ENCODE measurements at places on chromosomes 7 and 10. TPM values are rescaled to one million over a fixed set of nuclear protein-coding genes. Genes with fewer than 3 reads are reported as not detected.

The HHEX gene
- 8.7 TPM for polyA plus RNA-seq

The TMEM140 gene
- 22.2 TPM for polyA plus RNA-seq

The MOGAT3 gene
- 1.4 TPM for polyA plus RNA-seq

GRCh38 chr10:43852149-43852548 lies 203.5 kb upstream of the ZNF32 start:
- no peak for DNase-seq

- DNase-seq: no peak
Observed at GRCh38 chr10:86287110-86287793, 79.3 kb downstream of the GRID1 start.

DNA sequence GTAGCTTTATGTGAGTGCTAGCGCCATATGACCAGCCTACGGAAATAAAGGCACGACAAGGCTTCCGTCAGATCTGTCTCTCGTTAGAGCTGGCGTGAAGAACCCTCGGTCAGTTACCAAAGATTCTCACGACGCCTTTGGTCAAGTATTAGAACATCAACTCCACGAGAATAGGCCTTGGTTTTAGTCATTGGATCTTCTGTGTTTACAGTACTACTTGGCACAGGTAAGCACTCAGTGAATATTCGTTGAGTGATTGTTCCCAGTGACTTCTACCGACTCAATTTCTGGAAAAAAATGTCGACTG lies 316 bp downstream of the RBM48 start:
- no peak for DNase-seq

DNA sequence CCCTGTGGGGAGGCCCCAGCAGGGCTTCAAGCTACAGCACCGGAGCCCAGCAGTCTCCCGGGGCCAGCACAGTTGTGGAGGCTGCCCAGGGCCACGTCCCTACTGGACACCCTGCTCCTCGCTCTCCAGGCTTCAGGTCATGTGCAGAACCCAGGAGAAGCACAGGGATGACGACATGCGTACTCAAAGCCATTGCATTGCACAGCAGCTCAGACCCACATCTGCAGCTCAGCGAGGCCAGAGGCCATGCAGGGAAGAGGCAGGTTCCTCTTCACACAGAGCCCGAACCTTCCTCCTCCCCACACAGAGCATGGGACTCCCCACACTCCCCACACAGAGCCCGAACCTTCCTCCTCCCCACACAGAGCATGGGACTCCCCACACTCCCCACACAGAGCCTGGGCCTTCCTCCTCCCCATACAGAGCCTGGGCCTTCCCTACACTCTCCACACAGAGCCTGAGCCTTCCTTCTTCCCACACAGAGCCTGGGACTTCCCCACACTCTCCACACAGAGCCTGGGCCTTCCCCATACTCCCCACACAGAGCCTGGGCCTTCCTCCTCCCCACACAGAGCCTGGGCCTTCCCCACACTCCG lies 12.3 kb downstream of the CFAP46 start:
- no peak for DNase-seq

The TAS2R5 gene
- polyA plus RNA-seq: 4.0 TPM

GRCh38 chr7:90773269-90773668 lies 177.1 kb downstream of the CDK14 start:
- DNase-seq: no peak

GRCh38 chr7:112361154-112361553 lies 89.1 kb upstream of the IFRD1 start:
- DNase-seq: no peak

GRCh38 chr7:39709768-39710311 lies 86.5 kb downstream of the RALA start:
- peak; percentile 60 for DNase-seq

GRCh38 chr7:159068488-159068811 lies 76.2 kb downstream of the VIPR2 start:
- no peak for DNase-seq

The MEIG1 gene
- 2.2 TPM for polyA plus RNA-seq

- DNase-seq: no peak
Observed at GRCh38 chr7:114450431-114450830, 35.8 kb downstream of the FOXP2 start.

The DGKI gene
- polyA plus RNA-seq: 1.8 TPM

- no peak for DNase-seq
Observed at GRCh38 chr10:132539431-132539839, 1.8 kb downstream of the INPP5A start.

DNA sequence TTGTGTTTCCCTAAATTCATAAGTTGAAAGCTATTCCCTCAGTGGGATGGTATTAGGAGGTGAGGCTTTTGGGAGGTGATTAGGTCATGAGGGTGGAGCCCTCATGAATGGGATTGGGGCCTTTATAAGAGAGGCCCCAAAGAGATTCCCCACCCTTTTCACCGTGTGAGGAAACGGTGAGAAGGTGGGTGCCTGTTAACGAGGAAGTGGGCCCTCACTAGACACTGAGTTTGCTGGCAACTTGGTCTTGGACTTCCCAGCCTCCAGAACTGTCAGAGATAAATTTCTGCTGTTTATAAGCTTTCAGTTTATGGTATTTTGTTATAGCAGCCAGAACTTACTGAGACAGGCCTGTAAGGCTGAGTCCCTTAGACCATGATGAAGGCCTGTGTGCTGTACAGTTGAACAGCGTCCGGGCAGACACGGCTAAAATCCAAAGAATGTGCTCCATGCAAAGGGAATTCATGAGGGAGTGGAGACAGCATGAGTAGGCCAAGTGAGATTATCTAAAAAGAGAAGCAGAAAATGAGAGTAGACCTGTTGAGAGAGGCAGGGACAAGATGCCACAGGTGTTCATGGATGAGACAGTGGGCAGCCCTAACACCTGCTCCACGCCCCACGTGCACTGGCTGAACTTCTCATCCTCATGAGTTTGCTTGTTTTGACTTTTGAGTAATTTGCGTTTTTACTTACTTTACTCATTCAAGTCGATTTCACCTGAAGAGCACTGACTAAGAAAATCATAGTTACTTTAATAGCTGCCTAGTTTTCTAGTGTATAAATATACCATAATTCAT lies 66.9 kb upstream of the SFMBT2 start:
- DNase-seq: no peak

DNA sequence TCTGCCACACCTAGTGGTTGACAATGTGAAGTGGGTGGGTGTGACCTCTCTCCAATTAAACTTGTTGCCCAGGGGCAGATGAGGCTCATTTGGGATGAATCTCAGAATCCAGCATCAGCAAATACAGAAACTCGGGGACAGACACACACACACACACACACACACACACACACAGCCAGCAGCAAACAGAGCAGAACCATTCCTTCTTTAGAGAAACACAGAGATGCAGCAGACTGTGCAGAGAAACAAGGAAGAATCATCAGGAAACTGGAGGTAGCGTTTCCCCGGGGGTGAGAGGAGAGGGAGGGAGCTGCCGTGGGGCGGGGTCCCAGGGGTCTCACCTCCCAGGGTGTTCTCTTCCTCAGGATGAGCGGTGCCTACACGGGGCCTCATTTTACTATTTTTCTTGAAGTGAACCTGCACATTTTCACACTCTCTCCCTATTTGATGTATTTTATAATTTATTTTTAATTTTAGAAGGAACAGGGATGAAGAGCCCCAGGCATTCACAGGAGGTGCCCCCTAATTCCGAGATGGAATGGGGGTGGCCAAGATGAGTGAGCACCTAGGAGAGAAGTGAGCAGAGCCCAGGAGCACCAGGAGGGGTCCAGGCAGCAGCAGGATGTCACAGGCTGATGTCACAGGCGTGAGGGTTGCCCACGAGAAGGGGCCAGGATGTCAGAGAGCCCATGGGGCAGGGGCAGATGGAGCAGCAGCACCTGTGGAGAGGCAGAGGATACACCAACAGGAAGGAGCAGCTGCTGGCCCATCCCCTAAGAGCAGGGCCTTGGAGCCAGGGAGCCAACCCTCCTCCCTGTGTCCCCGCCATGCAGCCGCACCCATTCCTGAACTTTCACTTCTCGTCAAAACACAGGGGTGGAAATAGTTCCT lies 85.3 kb upstream of the PPP2R2D start:
- no peak for DNase-seq

DNA sequence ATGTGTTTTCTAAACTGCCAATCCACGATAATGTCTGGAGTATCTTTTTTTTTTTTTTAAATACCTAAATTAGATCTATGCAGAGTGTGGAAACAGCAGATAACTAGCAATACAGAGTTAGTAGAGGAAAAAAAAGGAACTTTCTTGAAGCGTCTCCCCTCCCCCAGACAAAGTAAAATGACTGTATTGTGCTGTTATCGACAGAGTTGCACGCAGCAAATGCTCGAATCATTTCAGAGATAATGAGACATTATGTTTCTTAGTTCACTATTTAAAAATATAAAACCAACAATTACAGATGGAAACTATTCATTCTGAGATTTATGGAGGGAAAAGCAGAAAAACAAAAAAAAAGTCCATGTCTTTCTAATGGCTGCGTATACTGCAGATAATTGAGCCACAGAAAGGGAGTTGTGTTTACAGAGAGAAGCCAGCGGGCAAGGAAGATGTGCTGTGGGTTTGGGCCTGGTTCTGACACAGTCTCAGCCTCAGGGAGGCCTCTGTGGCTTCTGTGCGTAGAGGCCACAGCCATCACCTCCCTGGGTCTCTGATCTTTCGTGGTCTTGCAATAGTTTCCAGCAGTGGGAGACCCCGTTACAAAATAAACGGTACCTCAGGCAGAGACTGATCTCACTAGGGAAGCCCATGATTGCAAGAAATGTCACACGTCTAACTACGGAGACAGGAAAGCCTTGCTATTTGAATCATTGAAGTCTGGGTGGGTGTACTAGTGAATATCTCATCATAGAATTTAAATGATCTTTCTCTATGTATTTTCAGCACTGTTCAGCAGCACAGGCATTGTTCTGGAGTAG lies 19.1 kb upstream of the KLF6 start:
- no peak for DNase-seq

DNA sequence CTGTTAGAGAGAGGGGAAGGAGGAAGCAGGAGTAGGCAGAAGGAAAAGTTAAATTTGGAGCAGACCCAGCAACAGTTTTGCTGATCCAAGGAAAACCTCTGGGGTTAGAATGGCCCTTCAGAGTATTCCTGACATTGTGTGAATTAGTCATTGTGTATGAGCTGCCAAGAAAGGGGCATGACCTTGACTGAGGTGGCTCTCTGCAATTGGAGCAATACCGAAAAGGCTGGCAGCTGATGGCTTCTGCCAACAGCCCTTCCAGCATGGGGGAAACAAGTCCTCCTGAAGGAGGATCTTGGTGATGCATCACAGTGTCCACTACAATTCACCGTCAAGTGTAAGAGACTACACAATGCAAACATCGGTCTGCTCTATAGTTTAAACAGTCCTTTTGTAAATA lies 20.6 kb upstream of the WASL start:
- no peak for DNase-seq

- no peak for DNase-seq
Observed at GRCh38 chr7:88396295-88396947, 89.7 kb upstream of the STEAP4 start.

- no peak for DNase-seq
Observed at GRCh38 chr7:55575733-55576132, 3.4 kb upstream of the VOPP1 start.

- no peak for DNase-seq
Observed at GRCh38 chr10:88802523-88803285, at the start of gene LIPM. TSS of gene LIPM (plus strand) at chr10:88802730. CDS start at chr10:88802897, 167 bp downstream.

DNA sequence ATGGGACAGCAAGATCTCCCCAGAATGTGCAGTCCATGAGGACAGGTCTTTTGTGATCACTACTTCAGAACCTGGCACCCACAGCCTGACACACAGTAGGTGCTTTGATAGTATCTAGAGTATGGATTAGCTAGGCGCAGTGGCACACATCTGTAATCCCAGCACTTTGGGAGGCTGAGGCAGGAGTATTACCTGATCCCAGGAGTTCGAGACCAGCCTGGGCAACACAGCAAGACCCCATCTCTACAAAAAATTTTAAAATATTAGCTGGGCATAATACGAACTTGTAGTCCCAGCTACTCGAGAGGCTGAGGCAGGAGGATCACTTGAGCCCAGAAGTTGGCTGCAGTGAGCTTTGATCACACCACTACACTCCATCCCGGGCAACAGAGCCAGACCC lies 22.3 kb upstream of the ARPC1B start:
- DNase-seq: no peak

- no peak for DNase-seq
Observed at GRCh38 chr10:68496072-68496471, 24.3 kb upstream of the DNA2 start.

GRCh38 chr7:141533149-141533949 lies 17.9 kb upstream of the AGK start:
- peak; percentile 70 for DNase-seq

The GCK gene
- polyA plus RNA-seq: 2.7 TPM

DNA sequence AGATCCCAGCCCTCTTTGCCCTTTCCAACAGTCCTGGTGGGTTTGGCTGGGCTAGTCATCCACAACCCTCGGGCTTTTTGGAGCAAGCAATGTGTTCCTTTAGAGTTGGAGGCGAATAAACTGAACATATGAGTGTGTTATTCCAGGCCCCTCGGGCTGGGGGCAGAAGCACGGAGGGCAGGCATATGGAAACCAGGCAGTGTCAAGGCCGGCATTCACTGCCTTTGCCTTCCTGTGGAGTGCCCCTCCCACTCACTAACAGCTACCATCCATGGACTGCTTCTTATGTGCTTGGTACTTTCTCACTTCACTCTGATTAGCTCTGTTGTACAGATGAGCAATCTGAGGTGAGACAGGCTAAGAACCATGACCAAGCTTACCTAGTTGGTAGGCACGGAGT lies 53.9 kb upstream of the EFCAB10 start:
- no peak for DNase-seq

DNA sequence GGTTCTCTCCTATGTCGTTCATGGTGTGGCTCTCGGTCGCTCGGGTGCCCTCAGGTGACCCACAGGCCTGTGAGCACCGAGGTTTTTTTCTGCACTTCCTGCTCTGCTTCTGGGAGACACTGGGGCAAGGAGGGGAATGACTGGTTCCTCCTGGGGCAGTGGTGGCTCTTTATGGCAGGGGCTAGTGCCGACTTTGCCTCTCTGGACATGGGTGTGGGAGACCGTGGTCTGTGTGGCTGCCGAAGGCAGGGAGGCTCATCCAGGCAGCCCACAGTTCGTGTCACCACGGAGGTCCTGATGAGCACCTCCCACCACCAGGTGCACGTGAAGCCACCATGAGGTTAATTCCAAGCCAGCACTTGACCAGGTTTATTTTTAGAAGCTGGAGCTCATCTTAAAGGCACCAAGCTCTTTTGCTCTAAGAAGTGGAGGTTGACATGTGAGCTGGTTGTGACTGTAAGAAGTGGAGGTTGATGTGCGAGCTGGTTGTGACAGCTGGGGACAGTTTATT lies 24.7 kb upstream of the DPYSL4 start:
- DNase-seq: no peak

The H2BK1 gene
- not detected for polyA plus RNA-seq

GRCh38 chr10:102407425-102408130 lies 11.0 kb downstream of the PSD start:
- DNase-seq: no peak

The CTAGE4 gene
- 8.0 TPM for polyA plus RNA-seq

- DNase-seq: no peak
Observed at GRCh38 chr7:139744768-139745677, 32.8 kb downstream of the HIPK2 start.

The FEZF1 gene
- not detected for polyA plus RNA-seq

GRCh38 chr10:120819366-120819765 lies 31.8 kb upstream of the WDR11 start:
- no peak for DNase-seq

Data from left renal pelvis (tissue), 4 donors.